ENCODE measurements at places on chromosomes 12 and 14.

- DNase-seq, result peak; percentile 22
Measured at GRCh38 chr14:70036665-70037064, 152.1 kb downstream of the SLC8A3 start.

DNA sequence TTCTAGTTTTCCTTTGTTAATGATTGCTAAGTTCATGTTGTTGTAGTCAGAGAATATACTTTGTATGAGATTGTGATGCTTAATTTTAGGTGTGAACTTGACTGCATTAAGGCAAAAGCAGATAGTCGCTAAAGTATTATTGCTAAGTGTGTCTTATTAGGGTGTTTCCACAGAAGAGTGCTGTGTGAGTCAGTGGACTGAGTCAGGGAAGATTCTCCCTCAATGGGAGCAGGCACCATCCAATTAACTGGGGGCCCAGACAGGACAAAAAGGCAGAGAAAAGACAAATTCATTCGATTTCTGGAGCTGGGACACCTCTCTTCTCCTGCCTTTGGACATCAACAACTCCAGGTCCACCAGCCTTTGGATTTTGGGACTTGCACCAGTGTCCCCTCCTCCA is 48.5 kb downstream of the BAZ1A start:
- no peak for DNase-seq

DNA sequence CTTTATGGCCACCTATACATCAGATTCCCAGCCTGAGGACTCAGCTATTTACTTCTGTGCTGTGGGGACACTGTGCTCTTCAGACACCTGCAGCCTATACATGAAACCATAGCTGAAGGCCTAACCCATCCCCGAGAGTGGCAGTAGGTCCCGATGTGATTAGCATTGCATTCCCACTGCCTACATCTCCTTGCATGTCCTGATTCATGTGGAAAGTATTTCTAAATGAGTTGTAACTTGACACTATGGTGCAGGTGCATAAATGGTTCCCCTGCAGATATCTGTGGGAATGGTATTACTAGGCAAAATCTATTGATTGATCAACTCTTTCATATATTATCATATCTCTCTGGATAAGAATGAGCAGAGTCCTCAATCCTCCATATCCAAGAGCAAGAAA is 433.5 kb downstream of the DAD1 start:
- DNase-seq, result no peak

GRCh38 chr14:67526676-67527459 is 6.2 kb upstream of the PLEKHH1 start:
- peak; percentile 63 for DNase-seq

GRCh38 chr12:42402821-42403411 is 76.9 kb downstream of the PPHLN1 start:
- DNase-seq, result no peak

DNA sequence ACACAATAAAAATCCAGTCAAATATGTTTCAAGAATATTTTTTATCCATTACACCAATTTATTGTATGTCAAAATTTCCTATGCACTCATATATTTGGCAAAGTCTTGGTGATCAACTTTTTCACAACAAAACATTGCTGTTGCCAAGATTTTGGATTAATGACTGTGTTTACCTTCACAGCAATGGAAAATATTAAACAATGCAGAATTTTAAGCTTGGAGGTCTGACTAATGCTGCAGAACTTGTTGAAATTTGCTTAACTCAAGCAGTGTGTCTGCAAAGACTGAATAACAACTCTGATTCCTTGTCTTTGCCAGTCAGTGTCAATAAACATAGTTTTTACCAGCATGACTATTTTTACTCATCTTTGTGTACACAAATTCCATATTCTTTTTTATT is 336.4 kb downstream of the CCER1 start:
- no peak for DNase-seq

GRCh38 chr14:91873471-91874415 is 6.4 kb upstream of the TC2N start:
- DNase-seq, result no peak

DNA sequence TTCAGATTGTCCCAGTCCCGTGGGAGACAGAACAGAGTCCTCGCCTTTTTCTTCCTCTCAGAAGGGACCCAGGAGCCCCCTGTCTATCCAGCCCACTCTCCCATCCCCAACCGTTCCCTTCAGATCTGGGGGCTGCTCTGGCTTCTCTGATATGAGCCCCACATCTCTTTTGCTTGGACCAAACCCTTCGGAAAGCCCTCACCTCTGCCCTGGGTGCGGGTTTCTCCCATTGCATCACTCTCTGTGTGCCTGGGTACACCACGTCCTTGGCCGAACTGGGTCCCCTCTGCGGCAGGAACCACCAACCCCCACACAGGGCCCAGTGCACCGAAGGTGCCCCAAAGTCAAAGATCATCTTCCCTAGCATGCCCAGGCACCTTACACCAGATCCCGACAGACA is 87.8 kb downstream of the DICER1 start:
- no peak for DNase-seq

- DNase-seq, result no peak
Measured at GRCh38 chr12:107461222-107461975, 224.2 kb upstream of the PWP1 start.

GRCh38 chr14:50363714-50364111 is 33.0 kb downstream of the CDKL1 start:
- DNase-seq, result no peak

- no peak for DNase-seq
Measured at GRCh38 chr14:77041881-77042545, 13.5 kb upstream of the IRF2BPL start.

DNA sequence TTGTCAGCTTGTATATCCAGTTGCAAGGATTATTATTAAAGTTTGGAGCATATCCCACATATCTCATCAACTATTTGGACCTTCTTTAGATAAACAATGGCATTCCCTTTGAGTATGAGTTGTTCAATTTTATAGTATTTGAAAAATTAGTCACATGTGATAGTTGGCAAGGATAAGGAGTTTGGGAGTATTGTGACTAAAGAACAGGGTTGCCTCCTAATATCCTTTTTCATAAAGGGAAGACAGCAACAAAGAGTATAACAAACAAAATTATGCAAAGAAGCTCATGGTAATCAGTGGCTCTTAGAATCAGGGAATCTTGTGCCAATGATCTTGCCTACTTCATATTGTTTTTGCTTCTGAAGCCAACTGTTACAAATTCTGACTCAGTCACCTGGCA is 31.2 kb upstream of the KCNH5 start:
- DNase-seq, result no peak

DNA sequence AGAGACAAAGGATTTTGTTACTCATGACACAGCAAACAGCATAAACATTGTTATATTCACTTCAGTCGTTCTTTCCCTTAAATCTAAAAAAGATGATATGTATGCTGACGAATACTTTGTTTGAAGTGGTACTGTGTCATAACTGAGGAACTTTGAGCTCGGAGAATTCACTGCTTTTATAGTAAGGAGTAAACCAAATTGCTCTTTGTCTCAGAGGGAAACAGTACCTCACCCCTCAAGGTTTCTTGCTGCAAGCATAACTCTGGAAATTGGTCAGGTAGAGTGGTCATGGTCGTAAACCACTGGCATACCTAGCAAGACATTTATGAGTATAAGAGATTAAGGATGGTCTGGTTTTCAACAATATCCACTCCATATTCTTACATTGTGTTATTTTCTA is 160.2 kb upstream of the OR4E1 start:
- no peak for DNase-seq

GRCh38 chr14:74476107-74476506 is 17.0 kb downstream of the NPC2 start:
- no peak for DNase-seq
